ENCODE measurements at places on chromosomes 7 and 10.

GRCh38 chr10:4399556-4399955 is 426.5 kb upstream of the AKR1E2 start:
- no peak for DNase-seq

GRCh38 chr10:16896993-16897392 is 79.8 kb upstream of the RSU1 start:
- no peak for DNase-seq

DNA sequence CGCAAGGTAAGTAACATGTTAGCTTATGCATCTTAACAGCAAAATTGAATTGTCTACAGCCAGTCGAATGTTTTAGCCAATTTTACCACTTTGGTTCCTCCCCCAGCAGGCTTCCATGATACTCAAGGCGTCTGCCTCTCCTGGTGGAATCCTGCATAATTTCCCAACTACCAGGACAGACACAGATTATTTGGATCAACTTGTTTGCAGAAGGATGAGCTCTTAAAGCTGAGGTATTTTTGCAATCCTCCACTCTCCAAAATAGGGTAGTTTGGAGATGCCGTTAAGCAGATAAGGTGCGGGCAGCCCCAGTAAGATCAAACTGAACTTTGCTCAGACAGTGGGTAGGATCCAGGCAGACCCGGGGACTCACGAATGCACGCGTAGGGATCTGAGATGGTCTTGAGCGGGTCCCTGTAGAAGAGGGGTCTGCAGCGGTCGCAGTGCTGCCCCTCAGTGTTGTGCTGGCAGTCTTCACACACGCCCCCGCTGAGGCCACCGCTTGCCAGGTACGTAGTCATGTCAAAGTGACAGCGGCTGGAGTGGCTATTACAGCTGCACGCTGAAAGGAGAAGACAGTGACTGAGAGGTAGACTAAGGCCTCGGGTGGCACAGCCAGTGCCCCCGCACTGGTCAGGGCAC is 27.4 kb downstream of the LAMB4 start:
- no peak for DNase-seq

DNA sequence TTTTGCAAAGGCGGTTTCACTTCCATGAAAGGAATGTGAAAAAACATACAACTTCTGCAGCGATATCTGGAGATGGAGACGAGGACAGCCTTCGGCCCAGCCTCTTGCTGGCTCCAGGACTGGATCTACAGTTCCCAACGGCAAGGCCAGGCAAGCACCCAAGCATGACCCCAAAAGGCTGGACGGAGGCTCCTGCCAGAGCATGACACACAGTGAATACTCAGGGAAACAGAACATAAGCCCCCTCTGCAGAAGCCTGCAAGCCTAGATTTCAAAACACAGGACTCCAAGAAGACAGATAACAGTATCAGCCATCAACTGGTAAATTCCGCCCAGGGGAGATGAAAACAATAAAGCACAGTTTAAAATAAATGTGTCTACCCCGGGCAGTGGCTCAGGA is 3.3 kb upstream of the LRRC27 start:
- no peak for DNase-seq

GRCh38 chr7:69739190-69739589 is 140.9 kb downstream of the AUTS2 start:
- peak; percentile 17 for DNase-seq

DNA sequence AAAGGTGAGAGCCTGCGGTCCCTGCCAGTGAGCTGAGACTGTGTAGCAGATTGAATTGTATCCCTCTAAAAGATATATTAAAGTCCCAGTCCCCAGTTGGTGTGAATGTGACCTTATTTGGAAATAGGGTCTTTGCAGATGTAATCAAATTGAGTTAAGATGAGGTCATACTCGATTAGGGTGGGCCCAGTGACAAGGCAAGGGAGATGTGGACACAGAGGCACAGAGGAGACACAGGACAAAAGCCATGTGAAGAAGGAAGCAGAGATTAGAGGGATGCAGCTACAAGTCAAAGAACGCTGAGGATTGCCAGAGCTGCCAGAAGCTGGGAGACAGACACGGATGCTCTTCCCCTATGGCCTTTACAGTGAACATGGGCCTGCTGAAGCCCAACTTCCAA is 104.3 kb downstream of the CLEC2L start:
- no peak for DNase-seq

DNA sequence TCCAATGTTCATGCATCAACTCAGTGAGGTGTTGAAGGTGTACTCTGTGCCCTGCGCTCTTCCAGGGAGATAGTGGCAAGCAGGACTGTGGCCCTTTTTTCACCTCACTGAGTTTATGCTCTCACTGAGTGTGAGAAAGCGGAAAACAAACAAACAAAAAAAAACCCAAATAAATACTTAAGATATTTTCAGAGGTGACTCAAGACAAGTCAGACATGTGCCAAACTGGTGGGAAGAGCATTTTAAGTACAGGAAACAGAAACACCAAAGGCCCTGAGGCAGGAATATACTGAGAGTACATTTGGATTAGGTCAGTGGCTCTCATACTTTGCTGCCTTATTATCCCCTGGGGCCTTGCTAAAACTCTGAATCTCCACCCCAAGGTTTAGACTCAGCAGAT is 111.9 kb upstream of the IGFBP3 start:
- no peak for DNase-seq

GRCh38 chr7:33534833-33535232 is 370.5 kb upstream of the BMPER start:
- DNase-seq, result no peak

GRCh38 chr10:124612611-124613498 is 131.3 kb downstream of the FAM53B start:
- DNase-seq, result no peak

- no peak for DNase-seq
These were observed 35.4 kb upstream of the ARMS2 start for GRCh38 chr10:122419016-122419415.

- no peak for DNase-seq
These were observed 151.0 kb upstream of the PRSS1 start for GRCh38 chr7:142598297-142598696.

GRCh38 chr10:116720668-116721546 is 21.5 kb downstream of the HSPA12A start:
- no peak for DNase-seq

GRCh38 chr7:157853076-157853788 is 516.4 kb downstream of the DNAJB6 start:
- no peak for DNase-seq

- DNase-seq, result no peak
These were observed at the start of gene UNCX for GRCh38 chr7:1232623-1233332. TSS of gene UNCX (plus strand) at chr7:1232872. CDS start at chr7:1233018, 146 bp downstream.

DNA sequence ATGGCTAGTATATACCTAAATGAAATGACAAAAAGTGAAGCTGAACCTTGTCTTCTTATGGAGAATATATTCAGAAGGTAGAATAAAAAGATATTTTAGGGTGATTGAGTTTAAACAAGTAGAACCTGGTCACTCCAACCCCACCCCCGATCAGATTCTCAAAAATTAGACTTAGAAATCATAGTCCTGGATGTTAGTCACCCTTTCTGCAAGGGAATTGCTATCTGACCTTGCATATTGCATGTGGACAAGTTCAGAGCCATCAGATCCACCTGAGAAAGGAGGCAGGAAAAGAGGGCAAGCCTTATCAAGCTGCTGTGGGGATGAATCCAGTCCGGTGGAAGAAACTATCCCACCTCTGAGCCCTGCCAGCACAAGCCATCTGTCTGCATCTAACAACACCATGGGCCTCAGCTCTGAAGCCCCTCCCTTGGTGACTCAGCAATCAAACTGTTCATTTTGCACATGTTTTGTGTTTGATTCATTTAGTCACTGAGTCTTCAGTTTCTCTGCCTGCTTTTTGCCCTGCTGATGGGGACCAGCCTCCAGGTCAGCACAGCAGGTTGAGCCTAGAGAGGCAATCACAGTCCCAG is 727.3 kb downstream of the AUTS2 start:
- DNase-seq, result no peak

DNA sequence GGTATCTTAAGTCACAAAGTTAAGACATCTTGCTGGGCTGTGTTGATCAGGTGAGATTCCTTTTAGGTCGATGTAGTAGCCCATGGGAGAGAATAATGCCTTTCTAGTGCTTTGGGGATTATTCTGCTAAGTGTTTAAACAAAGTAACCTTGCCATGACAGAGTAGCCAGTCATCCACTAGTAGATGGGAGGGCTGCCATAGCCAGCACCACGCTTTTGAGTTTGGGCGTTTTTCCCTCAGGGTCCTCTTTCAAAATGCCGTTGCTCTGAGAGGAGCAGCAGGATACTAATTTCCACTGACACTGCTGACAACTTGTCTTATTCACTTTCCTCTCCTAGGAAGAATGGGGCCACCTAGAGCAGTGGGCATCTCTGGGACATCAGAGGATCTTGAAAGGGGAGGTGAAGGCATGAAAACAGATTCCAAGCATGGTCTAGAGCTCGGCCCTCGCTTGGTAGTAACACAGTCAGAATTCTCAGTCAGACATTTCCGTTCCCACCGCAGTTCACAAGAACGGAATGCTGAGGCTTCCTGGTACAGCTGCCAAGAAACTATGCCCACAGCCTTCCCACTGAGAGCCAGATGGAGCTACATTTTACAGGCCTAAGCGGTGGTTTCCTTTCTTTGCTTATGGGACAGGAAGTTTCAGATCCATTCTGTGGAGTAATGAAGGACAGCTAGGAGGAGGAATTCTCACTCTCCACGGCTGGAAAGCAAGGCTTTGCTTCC is 15.3 kb upstream of the RSU1 start:
- no peak for DNase-seq

DNA sequence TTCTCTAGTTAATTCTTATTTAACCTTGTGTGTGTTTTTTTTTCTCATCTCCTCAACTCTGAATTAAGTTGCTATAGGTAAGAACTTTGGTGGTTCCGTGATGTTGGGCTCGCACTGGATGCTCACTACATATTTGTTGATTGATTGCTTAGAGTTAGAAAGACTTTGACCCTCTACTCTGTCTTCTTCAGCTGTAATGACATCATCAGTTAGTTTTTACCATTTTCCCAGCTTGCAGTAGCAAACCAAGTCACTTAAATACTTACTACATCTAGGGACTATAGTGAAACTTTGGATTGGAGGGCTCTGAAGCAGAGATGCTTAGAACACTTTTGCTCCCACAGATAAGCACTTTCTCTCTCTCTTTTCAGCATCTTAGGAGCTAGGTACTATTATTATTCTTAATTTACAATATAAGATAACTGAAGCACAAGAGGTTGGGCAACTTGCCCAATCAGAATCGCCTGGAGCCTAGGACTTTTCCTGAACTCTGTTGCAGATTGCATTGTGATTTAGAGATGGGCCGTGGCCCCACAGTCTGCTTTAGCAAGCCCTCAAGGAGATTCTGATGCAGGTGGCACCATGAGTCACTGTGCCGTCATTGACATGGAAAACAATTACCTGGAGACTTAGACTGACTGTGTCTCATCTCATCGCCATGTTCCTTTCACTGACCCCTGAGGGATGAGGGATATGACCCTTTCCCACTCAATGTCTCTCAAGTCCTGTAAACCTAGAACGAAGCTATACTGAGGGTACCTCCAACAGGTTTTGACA is 471.9 kb upstream of the PODXL start:
- no peak for DNase-seq

- DNase-seq, result no peak
These were observed 38.4 kb upstream of the NPFFR1 start for GRCh38 chr10:70321897-70322890.

GRCh38 chr7:150780292-150780691 is 19.9 kb downstream of the TMEM176B start:
- DNase-seq, result no peak

DNA sequence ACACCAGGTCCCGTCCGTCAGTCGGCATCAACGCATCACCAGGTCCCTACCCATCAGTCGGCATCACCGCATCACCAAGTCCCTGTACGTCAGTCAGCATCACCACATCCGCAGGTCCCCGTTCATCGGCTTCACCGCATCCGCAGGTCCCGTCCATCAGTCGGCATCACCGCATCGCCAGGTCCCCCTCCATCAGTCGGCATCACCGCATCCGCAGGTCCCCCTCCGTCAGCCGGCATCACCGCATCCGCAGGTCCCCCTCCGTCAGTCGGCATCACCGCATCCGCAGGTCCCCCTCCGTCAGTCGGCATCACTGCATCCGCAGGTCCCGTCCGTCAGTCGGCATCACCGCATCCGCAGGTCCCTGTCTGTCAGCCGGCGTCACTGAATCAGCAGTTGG is 55.1 kb downstream of the IGF2BP3 start:
- DNase-seq, result no peak

DNA sequence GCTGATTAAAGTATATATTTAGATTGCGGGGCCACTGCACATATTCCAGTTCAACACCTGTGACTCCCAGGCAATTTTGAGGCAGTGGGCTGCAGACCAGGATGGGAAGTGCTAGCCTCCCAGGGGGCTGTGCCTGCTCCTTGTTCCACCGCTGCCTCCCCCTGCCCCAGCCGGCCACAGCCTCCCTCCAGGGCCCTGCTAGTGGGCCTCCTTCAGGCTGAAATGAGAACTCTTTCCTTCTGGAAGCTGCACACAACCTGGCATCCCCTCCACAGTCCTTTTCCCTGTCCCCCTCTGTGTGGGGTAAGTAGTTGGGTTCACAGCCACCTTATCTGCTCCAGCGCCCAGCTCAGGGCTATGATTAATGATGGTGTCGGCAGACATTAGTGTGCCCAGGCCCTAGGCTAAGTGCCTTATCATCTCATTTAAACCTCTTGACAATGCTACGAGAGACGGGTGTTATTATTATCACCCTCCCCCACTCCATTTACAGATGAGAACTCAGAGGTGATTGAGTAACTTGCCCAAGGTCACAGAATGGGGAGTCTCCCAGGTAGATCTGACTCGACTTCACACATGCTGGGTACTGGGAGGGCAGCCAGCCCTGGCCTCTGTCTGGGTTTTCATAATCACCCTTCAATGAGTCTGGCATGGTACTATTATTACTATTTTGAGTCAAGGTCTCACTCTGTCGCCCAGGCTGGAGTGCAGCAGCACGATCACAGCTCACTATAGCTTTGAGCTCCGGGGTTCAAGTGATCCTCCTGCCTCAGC is 10.8 kb upstream of the SFRP5 start:
- no peak for DNase-seq

- DNase-seq, result no peak
These were observed 122.2 kb downstream of the MPP7 start for GRCh38 chr10:28180654-28181053.

DNA sequence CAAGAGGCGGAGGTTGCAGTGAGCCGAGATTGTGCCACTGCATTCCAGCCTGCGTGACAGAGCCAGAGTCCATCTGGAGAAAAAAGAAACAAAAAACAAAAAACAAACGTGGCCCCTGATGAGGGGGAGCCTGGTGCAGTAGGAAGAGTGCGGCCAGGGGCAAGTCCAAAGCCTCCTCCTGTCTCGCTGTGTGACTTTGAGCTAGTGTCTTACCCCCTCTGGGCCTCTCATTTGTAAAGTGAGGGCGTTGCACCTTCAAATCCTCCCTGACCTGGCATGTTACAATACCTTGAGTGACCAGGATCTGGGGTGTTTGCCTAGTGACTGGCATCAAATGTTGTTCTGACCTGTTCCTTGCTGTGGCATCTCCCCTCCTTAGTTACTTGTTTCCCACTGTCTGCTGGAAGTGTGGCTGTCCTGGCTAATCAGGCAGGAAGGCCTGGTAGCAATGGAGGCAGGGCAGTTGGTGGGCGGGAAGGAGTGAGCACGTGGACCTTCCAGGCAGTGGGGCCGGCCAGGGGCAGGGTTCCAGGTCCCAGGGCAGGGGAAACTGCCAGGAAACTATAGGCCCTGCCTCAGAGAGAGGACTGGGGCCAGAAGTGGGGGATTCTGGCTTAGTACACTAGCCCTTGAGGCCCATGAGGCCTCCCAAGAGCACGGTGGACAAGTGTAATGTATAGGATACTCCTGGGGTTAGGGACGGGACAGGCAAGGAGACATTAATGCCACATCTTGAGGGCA is 24.5 kb upstream of the GOLGA7B start:
- no peak for DNase-seq
